Testis (tissue), 5 donors: ENCODE measurements at places on chromosomes 7 and 10. TPM values are rescaled to one million over a fixed set of nuclear protein-coding genes. Genes with fewer than 3 reads are reported as not detected.

The LDB1 gene
- polyA plus RNA-seq = 64.2 TPM

The AGR3 gene
- polyA plus RNA-seq = 2.0 TPM

The WEE2 gene
- polyA plus RNA-seq = 0.20 TPM

The CFAP69 gene
- polyA plus RNA-seq = 9.0 TPM

The VWDE gene
- polyA plus RNA-seq = 0.45 TPM

The CLRN3 gene
- not detected for polyA plus RNA-seq

The RBP3 gene
- polyA plus RNA-seq = 0.09 TPM

The C7orf33 gene
- not detected for polyA plus RNA-seq

The CTBP2 gene
- 52.4 TPM for polyA plus RNA-seq

The OPN4 gene
- polyA plus RNA-seq = not detected

The ADAM22 gene
- 2.9 TPM for polyA plus RNA-seq

The SYT15 gene
- polyA plus RNA-seq = 2.1 TPM

The PLPP4 gene
- 12.6 TPM for polyA plus RNA-seq

The VPS37D gene
- 10.3 TPM for polyA plus RNA-seq

The PIP gene
- polyA plus RNA-seq = not detected

The LRRC61 gene
- polyA plus RNA-seq = 16.7 TPM

The SPAM1 gene
- 18.1 TPM for polyA plus RNA-seq

The ZP3 gene
- 2.0 TPM for polyA plus RNA-seq

The ACBD7 gene
- 5.6 TPM for polyA plus RNA-seq

The PNLIPRP2 gene
- polyA plus RNA-seq = 0.61 TPM

The FAM221A gene
- polyA plus RNA-seq = 29.5 TPM

The SLC39A12 gene
- 0.38 TPM for polyA plus RNA-seq

The GIMAP8 gene
- polyA plus RNA-seq = 6.8 TPM

The NEUROG3 gene
- not detected for polyA plus RNA-seq

The NODAL gene
- polyA plus RNA-seq = 5.2 TPM

The LRRTM3 gene
- polyA plus RNA-seq = 14.0 TPM

The TEX47 gene
- 74.7 TPM for polyA plus RNA-seq

The MALSU1 gene
- 74.9 TPM for polyA plus RNA-seq

The TMEM229A gene
- polyA plus RNA-seq = 12.3 TPM

The CCT6A gene
- polyA plus RNA-seq = 103 TPM
